Adrenal gland (tissue), 19 donors: ENCODE measurements at places on chromosomes 2 and 18. TPM values are rescaled to one million over a fixed set of nuclear protein-coding genes. Genes with fewer than 3 reads are reported as not detected.

Gene CFAP65
- not detected for total RNA-seq

Gene VWC2L
- total RNA-seq, result not detected

Gene ANKRD30BL
- not detected for total RNA-seq

Gene SFTPB
- not detected for total RNA-seq

Gene CERKL
- total RNA-seq, result not detected

Gene NT5C1B
- total RNA-seq, result not detected

Gene NDC80
- total RNA-seq, result 1.3 TPM

DNA sequence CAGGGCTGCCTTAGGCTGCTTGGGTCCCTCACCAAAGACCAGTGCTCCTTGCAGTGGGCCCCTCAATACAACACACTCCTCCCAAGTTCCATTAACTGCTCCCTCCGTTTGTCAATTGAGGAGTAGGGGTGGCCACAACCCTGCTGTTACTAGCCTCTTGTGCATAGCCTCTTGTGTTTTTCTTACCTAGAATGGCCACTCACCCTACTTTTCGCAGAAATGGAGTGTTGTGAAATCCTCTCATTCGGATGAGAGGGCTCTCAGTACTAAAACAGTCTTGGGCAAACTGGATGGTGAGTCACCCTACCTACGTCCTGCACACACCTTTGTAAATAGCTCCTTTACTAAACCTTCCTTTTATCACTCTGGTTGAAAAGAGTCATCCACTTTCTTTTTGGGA is 253.9 kb downstream of the OSR1 start:
- no peak overlapping the region for H3K4me3 ChIP-seq
- no peaks in the 10 kb centered on the region for H3K4me1 ChIP-seq
- H3K27me3 ChIP-seq, result no peaks in the 10 kb centered on the region
- H3K27ac ChIP-seq, result no peak overlapping the region

DNA sequence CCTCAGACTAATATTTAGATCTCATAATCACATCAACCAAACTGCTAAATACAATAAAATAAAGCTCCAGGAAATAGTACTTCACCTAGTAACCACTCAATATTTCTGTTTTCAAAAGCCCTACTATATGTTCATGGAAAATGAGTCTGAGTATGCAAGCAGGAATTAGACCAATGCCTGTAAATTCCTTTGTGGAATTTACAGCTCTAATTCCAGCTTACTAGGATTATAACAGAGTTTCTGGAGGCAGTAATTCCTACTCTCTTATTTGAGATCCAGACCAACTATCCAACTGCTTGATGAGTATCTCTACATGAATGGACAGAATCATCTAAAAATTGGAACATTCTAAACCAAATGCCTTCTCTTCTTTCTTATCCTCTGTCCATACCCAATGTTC is 11.6 kb downstream of the CDKL4 start:
- no peaks in the 10 kb centered on the region for H3K27me3 ChIP-seq
- H3K4me3 ChIP-seq, result no peak overlapping the region
- H3K36me3 ChIP-seq, result no peaks in the 10 kb centered on the region
- H3K4me1 ChIP-seq, result peaks cover 8% of the 10 kb centered on the region
- no peak for DNase-seq

GRCh38 chr18:23864624-23865023 is 149.9 kb upstream of the TTC39C start:
- DNase-seq, result no peak
- no peaks in the 10 kb centered on the region for H3K36me3 ChIP-seq
- H3K4me1 ChIP-seq, result no peaks in the 10 kb centered on the region
- H3K4me3 ChIP-seq, result no peak overlapping the region

DNA sequence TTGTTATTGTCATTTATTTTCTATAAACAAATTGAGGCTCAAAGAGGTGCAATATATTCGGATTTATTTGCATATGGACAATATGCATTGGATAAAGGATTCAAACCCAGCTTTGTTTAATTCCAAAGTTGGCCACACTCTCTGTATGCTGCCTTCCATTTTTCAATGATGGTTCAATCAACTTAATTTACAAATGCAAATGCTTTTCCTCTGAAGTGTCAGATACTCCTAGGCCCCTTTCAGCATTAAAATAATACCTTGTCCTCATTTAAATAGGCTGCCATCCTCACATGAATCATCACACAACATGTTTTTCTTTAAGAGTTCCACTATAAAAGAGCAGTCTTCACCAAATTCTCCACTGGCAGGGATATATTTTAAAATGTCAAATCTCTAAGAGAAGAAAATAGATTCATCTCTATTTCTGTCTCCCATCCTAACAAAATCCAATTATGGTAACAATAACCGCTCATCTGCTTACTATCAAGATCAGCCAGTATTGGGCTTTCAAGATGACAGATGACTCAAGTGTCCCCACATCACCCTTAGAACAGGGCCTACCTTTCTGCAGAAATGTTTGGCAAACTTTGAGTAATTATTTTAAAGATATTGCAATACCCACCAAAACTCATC is 114.8 kb downstream of the SCG2 start:
- no peaks in the 10 kb centered on the region for H3K27me3 ChIP-seq
- H3K27ac ChIP-seq, result no peak overlapping the region
- no peaks in the 10 kb centered on the region for H3K36me3 ChIP-seq
- H3K4me3 ChIP-seq, result no peak overlapping the region

DNA sequence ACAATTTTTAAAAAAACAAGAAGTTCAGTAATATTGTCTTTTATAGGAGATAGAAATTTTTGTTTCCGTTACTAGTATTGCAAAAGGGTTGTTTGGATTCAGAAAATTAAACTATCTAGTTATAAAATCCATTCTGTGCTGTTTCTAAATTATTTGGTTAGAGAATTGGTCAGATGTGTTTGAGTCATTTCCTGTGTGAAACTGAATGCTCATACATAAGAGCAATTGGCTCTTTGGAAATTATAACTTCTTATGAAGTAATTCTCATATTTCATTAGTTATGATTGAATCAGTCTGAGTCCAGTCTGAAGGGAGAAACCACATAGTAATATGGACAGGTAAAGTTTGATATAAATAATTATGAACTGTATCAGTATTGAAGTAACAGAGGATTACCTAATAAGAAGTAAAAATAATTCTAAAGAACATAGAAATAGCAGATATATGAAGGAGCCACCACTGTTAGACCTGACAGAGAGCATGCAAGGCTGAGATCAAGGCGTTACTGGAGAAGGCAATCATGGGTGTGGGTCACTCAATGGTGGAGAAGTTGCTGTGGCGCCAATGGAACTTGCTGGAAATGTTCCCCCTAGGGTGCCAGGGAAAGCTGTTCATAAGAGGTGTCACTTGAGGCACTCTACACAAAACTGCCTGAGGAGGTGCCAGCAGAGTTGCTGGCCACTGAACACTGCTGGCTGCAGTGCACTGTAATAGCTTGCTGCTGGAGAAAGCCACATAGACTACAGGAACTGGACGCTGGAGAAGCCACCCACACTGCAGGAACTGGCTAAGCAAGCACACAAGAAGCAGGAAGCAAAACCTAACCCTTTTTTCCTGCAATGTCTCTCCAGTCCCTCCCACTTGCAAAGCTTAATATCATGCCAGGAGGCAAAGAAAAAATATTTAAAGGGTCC is 18.0 kb upstream of the FAP start:
- DNase-seq, result peak; percentile 42
- H3K36me3 ChIP-seq, result no peaks in the 10 kb centered on the region
- H3K4me1 ChIP-seq, result no peaks in the 10 kb centered on the region

GRCh38 chr2:69397234-69397633 is 10.2 kb upstream of the GFPT1 start:
- no peak for DNase-seq
- peaks cover 42% of the 10 kb centered on the region for H3K36me3 ChIP-seq
- no peaks in the 10 kb centered on the region for H3K27me3 ChIP-seq
- no peak overlapping the region for H3K27ac ChIP-seq
- H3K4me3 ChIP-seq, result no peak overlapping the region

GRCh38 chr2:49772299-49772970 is 618.1 kb upstream of the FSHR start:
- H3K36me3 ChIP-seq, result no peaks in the 10 kb centered on the region
- H3K4me1 ChIP-seq, result no peaks in the 10 kb centered on the region
- H3K27me3 ChIP-seq, result no peaks in the 10 kb centered on the region
- H3K27ac ChIP-seq, result no peak overlapping the region

DNA sequence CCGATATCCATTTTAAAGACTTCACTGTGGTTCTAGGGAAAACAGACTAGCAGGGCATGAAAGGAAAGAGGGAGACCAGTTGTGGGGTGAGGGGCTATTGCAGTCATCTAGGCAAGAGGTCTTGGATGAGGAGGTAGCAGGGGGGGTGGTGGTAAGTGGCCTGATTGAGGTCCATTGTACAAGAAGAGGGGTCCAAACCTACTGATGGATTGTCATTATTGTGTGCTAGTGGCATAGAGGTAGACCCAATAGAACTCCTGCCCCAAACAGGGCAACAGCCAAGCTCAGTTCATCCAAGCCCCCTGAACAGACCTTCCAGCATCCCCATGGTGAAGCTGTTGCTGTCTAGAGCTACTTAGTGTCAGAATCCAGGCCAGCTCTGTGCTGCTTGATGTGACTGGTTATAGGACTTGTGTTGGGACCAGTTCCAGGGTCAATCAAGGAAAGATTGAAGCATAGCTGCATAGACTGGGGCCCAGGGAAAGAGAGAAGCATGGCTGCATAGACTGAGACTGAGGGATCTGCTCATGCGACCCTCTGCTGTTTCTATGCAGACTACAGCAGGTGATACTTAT is 7.0 kb downstream of the ASAP2 start:
- H3K4me1 ChIP-seq, result no peaks in the 10 kb centered on the region
- H3K36me3 ChIP-seq, result no peaks in the 10 kb centered on the region
- no peak for DNase-seq

- no peak overlapping the region for H3K4me3 ChIP-seq
- H3K36me3 ChIP-seq, result no peaks in the 10 kb centered on the region
- H3K27me3 ChIP-seq, result no peaks in the 10 kb centered on the region
- no peak for DNase-seq
- no peak overlapping the region for H3K27ac ChIP-seq
- H3K4me1 ChIP-seq, result no peaks in the 10 kb centered on the region
Measured at GRCh38 chr2:28674062-28674712, 77.4 kb upstream of the PPP1CB start.

GRCh38 chr2:128292599-128293425 is 25.9 kb downstream of the HS6ST1 start:
- H3K4me3 ChIP-seq, result no peak overlapping the region
- no peaks in the 10 kb centered on the region for H3K27me3 ChIP-seq
- peaks cover 26% of the 10 kb centered on the region for H3K4me1 ChIP-seq
- no peaks in the 10 kb centered on the region for H3K36me3 ChIP-seq
- peak; percentile 93 for DNase-seq
- H3K27ac ChIP-seq, result peak overlapping the region; percentile 60

DNA sequence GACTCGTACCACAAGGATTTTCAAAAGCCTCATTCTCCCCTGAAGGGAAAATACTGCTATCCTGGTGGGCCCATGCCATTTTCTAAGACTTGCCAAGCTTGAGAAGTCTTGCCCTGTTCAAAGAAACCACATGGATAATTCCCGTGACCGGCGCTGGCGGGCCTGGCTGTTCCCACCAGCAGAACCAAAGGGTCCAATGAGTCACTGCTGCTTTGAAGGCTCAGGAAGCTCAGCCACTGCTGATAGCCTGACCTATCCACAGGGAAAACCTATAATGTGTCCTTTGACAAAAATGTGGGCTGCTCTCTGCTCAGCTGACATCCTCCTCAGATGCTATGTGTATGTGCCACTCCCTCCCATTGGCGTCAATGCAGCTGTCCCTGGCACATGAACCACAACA is 137.9 kb upstream of the RAB12 start:
- H3K4me3 ChIP-seq, result no peak overlapping the region
- no peaks in the 10 kb centered on the region for H3K36me3 ChIP-seq
- no peaks in the 10 kb centered on the region for H3K4me1 ChIP-seq
- H3K27ac ChIP-seq, result no peak overlapping the region
- DNase-seq, result no peak

- no peaks in the 10 kb centered on the region for H3K4me1 ChIP-seq
- no peak overlapping the region for H3K27ac ChIP-seq
Measured at GRCh38 chr18:55351980-55352714, 235.8 kb downstream of the TCF4 start.

DNA sequence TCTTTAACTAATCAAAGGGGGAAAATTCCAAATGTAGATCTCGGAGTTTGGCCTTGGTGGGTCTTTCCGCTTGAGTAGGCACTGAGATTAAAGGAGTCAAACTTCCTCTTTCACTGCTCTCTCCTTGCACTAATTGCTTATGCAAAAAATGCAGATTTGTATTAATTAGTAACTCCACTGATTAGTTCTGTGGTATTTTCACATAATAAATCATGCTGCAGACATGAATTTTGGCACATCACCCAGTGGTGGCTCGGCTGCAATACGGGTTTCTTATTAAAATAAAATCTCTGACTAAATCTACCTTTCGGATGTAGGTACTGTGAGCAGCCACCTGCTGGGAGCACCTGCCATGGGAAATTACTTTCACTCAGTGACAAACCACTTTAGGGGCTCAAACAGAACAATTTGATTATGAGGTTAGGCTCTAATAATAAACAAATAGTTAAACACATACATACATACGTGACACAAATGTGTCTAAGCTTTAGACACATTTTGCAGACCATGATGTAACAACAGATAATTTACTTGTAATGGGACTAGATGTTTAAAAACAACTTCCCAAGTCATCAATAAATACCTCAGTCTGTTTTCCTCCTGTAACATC is 6.4 kb upstream of the NEUROD1 start:
- H3K4me1 ChIP-seq, result no peaks in the 10 kb centered on the region
- no peak for DNase-seq
- peaks cover 56% of the 10 kb centered on the region for H3K27me3 ChIP-seq
- no peak overlapping the region for H3K27ac ChIP-seq

GRCh38 chr2:217419055-217419671 is 559.3 kb upstream of the TNP1 start:
- H3K27me3 ChIP-seq, result no peaks in the 10 kb centered on the region
- H3K4me1 ChIP-seq, result peaks cover 6% of the 10 kb centered on the region
- H3K36me3 ChIP-seq, result no peaks in the 10 kb centered on the region
- no peak overlapping the region for H3K27ac ChIP-seq

GRCh38 chr2:162258169-162258568 is 14.9 kb upstream of the FAP start:
- no peak overlapping the region for H3K27ac ChIP-seq
- H3K27me3 ChIP-seq, result no peaks in the 10 kb centered on the region
- no peak for DNase-seq
- no peaks in the 10 kb centered on the region for H3K4me1 ChIP-seq
- no peak overlapping the region for H3K4me3 ChIP-seq
- no peaks in the 10 kb centered on the region for H3K36me3 ChIP-seq

- peak; percentile 61 for DNase-seq
- H3K27me3 ChIP-seq, result no peaks in the 10 kb centered on the region
- no peak overlapping the region for H3K27ac ChIP-seq
- H3K4me1 ChIP-seq, result no peaks in the 10 kb centered on the region
- H3K36me3 ChIP-seq, result no peaks in the 10 kb centered on the region
Measured at GRCh38 chr2:195318440-195319111, 338.4 kb upstream of the SLC39A10 start.

- H3K27ac ChIP-seq, result no peak overlapping the region
- no peaks in the 10 kb centered on the region for H3K27me3 ChIP-seq
- DNase-seq, result no peak
- no peak overlapping the region for H3K4me3 ChIP-seq
- no peaks in the 10 kb centered on the region for H3K4me1 ChIP-seq
- H3K36me3 ChIP-seq, result no peaks in the 10 kb centered on the region
Measured at GRCh38 chr2:149410701-149411484, 80.5 kb downstream of the LYPD6 start.
